ENCODE measurements at places on chromosomes 2 and 18.
A peak's percentile ranks its signal among the peaks of the same experiment; 100 is the strongest.

DNA sequence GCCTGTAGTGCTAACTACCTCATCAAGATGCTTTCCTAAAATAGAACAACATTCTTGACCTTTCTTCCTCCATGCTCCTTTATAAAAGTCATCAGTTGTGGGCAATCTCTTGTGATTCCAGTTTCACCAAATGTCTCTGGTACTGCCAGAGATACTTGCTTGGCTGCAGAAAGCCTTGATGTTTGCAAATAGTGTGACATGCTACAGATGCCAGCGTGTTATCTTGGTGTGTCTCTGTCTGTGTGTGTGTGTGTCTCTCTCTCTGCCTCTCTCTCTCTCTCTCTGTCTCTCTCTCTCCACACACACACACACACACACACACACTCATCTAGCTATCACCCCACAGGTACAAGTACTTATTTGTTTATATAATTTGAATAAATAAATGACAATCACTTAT is 146.9 kb downstream of the CCDC102B start:
- DNase-seq = no peak

GRCh38 chr2:71631411-71631931 is 178.1 kb downstream of the DYSF start:
- DNase-seq = no peak

GRCh38 chr18:50218432-50219197 is 23.7 kb upstream of the MYO5B start:
- DNase-seq = peak; percentile 29

- DNase-seq = no peak
These were observed 83.6 kb upstream of the MGAT5 start for GRCh38 chr2:134170294-134170693.

DNA sequence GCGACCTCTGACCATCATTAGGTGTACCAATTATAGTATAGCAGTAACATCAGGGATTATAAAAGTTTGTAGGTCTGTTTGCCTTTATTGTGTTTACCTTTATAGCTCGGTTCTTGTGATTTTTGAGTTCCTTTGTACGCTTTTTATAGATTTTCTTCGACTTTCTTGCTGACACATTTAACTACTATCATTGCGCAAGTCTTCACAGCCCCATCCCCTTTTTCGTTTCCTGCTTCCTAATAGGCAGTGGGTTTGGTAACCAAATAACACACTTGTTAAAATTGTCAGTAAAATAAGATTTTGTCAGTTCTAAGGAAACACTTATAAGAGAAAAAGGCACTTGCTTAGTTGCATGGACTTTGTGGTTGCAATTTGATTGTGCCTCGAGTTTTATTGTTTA is 541.5 kb downstream of the LRP1B start:
- DNase-seq = no peak

- no peak for DNase-seq
These were observed at the start of gene KCNF1 for GRCh38 chr2:10911291-10912075. Gene KCNF1, plus strand, starts transcription at chr2:10911934. Its CDS starts 493 bp downstream, at chr2:10912427.

GRCh38 chr2:191500566-191500883 is 177.4 kb upstream of the NABP1 start:
- no peak for DNase-seq

DNA sequence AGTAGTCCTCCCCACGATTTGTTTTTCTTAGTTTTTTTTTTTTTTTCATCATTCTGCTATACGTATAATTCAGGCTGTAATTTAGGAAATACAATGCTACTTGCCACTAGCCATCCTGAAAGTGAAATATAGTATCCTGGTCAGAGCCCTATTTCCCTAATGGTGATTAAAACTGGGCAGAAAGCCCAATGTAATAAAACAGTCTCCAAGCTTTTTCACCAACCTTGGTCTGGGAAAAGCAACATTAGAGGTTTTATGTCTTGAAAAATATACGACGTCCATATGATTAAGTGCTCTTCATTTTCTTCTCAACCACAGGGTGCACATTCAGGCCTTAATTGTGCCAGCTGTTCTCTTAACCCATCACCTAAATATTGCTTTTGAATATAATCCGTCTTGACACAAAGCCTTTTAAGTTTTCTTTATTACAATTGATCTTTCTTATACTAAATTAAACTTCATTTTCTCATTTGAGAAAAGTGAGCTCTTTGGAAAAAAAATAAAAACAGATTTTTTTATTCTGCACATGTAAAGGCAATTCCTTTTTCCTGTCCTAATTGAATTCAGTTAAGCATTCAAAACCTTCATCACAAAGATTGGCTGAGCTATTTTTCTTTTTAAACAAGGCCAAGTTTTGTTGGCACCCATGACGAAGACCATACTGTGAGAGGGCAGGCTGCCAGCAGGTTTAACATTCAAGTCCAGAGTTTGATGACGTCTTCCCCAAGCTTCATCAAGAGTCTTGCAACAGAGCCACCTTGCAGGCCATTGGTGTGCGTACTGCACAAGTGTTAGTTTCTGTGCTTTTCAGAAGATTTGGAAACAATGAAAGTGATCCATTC is 52.7 kb downstream of the MAP2 start:
- no peak for DNase-seq

DNA sequence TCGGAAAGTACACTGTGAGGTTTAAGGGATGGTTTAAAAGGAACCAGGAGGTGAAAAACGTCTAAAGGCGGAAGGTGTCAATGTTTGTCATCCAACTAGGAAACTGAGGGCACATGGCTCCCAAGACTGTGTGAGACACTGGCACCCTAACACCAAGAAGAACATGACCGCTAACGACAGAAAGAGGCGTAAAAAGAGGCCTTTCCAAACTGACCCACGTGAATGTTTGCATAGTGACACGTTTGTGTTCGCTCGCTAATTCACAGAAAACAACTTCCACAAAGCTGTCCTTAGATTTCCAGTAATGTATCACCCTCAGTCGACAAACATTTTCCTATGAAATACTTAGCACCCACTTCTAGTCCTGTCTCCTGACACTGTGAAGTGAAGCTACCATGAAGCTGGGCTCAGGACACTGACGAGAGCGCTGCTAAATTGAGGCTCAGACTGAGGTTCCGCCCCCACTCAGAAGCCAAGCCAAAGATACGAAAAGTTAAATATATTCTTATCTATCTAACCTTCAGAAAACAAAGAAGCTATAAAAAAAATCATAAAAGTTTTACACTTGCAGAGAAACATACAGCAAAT is 86.5 kb downstream of the ZNF516 start:
- no peak for DNase-seq

DNA sequence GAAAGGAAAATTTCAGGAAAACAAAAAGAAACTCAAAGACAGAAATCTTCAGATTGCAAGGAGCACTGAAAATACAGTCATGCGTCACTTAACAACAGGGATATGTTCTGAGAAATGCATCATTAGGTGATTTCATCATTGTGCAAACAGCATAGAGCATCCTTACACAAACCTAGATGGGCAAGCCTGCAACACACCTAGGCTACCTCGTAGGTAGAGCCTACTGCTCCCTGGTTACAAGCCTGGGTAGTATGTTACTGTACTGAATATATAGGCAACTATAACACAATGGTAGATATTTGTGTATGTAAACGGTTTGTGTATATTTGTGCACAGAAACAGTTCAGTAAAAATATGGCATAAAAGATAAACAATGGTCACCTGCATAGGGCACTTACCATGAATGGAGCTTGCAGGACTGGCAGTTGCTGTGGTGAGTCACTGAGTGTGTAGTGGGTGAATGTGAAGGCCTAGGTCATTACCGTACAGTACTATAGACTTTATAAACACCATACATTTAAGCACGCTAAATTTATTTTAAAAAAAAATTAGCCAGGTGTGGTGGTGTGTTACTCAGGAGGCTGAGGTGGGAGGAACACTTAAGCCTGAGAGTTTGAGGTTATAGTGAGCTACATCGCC is 33.4 kb downstream of the SFXN5 start:
- DNase-seq = no peak

GRCh38 chr2:205501826-205502225 is 180.5 kb upstream of the NRP2 start:
- no peak for DNase-seq

DNA sequence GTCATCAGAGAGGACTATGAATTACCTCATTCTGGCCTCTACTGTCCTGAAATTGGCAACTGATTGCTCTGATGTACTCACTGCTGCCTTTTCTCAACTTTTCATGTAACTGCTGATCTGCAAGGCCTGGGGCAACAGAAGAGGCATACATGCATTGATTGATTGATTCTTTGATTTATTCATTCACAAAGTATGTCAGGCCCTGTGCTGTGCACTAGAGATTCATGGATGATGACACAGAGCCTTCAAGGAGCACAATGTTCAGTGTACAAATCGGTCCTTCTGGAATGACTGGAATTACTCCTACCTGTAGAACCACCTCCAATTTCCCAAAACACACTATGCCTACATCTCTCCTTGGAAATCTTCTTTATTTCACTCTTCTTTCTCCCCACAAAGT is 111.3 kb downstream of the LRATD1 start:
- DNase-seq = no peak

DNA sequence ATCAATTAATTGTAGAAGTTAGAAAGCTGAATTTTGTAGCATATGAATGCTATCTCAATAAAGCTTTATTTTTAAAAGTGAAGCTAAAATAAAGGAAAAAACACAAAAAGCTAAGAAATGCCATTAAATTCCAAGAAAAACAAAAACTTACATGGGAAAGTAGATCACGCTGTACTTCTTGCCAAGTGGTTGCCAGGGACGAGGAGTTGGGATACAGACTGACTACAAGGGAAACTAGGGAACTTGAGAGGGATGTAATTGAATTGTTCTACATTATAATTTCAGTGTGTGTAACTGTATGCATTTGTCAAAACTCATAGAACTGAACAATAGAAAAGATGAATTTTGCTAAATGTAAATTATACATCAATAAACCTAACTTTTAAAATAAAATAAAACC is 108.1 kb downstream of the DYM start:
- no peak for DNase-seq

DNA sequence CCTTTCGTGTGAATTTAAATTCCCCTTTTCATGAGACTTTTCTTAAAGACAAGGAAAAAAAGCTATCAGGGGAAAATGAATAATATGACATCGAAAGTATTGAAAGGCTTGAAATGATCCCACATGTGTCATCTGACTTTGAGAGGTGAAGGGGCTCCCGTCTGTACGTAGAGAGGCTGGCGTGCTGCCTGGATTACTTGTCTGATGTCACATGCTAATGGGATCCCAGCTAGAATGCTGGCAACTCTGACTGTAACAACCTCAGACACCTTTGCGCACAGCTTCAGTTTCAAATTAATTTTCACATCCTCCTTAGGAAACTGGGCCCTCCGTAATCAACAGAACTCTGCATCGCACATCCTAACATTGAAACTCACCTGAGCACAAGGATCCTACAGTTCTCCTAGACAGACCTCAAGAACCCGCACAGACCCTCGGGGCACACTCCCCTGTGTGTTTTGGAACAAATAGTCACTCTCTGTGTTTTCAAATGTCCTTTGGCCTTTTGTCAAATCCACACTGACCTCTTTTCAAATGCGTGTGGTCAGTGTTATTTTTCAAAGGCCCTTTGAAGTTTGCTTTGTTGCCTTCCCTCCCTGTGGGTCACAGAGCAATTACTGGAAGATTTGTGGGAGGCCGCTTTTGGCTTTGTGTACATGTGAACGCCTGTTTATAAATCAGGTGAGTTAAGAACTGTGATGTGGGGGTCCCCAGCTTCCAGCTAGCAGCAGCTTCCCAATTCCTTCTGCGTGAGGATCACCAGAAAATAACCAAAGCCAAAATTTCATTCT is 65.9 kb downstream of the IL1R2 start:
- DNase-seq = no peak

DNA sequence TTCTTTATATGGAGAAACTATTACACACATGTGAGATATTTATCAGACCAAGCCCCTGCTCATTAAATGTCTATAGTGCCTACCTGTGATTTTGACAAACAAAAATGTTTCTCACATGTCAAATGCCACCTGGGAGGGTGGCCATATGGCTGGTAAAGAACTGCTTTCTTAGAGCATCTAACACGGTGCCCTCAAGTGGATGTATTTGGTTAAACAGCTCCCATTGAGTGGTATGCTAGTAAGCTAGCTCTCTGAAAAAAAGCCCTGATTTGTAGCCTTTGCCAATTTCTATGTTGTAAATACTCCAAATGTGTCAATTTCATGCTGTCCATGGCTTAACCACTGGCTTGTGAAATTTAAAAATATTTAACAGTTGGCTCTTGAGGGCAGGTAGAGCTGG is 94.6 kb downstream of the PMAIP1 start:
- no peak for DNase-seq

- DNase-seq = no peak
These were observed 11.1 kb upstream of the ACTR3 start for GRCh38 chr2:113878743-113879142.

DNA sequence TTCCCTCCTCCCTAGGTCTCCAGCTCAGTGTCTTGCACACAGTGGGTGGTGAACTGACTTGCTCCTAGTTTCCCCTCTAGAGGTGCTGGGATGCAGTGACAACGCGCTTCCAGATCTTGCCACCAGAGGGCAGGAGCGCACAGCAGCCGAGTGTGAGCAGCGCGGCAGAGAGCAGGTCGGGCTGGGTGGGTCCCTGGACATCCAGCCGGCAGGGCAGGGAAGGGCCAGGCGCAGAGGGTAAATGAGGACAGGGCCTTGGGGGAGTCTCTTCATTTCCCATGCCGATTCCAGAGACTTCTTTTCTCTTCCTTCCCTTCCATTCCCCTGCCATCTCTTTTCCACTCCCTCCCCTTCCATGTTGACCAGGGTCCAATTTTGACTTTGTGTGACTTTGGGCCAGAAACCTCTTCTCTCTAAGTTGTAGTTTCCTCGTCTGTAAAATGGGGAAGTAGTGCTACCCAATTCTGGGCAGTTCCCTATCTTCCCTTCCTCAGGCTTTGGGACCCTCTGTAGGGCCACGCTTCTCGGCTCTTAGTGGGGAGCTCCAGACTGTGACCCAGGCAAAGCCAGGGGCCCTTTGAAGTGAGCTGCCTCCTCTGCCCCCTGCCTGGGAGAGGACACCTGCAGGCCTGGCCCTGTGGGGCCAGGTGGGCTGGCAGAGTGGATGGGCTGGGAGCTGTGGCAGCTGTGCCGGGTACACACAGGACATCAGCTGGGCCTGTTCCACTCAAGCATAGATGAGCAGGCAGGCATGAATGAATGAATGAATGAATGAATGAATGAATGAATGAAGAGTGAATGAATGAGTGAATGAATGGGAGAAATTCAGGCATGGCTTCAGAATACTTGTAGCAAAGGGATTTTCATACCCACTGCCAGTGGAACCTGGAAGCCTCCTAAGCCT is 43.3 kb upstream of the TAF1B start:
- peak; percentile 46 for DNase-seq

DNA sequence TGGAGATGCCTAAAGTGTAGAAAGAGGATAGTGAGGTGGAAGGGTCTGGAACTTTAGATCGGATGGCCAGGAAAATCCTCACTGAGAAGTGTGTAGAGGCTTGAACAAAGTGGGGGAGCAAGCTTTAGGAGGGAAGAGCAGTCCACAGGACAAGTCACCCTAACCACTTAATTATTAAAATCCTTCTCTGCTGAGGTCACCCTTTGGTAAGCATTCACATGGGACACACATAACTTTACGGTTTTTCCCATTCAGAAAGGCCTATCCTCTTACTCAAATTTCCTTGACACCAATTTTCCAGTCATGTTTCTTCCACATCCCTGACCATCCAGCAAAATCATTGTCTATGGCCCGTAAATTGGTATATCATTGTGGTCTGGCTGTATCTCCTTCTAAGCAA is 31.0 kb upstream of the ZEB2 start:
- no peak for DNase-seq
